NCI-H526 treated with DMSO at 0.1 percent for 48 hours (cell line): ENCODE measurements at places on chromosomes 12 and 14.

GRCh38 chr12:79850610-79851299 is 84.1 kb downstream of the PPP1R12A start:
- no peak for DNase-seq

DNA sequence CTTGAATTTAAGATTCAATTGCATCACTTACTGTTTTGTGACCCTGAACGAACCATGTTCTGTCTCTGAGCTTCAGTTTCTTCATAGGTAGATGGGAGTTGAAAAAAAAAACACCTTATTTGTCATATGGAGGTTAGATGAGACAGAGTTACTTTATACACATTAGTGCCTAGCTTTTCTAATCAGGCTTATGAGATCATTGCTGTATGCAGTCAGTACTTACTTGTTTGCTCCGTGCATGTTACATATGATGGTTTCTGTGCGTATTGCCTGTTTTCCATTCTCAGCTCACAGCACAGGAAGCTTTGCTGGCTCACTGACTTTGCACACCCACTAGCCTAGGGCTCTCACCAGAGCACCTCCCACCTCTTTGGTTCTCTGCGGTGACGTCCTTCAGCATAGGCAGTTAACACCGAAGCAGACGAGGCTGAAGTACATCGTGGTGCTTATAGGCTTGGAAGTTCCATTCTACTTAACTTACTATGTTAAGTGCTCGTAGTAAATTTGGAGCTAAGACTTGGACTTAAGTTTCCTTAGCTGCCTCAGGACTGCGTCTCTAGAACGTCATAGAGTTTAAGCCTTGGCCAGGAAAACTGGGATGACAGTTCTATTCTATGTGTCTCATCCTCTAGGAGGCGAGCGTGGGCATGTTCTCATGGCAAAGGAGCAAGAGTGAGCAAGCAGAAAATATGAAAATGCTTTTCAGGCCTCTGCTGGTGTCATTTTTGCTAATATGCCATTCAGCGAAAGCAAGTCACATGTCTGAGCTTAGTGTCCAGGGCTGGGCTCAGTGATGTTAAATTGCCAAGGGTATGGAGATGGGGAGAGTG is 57.3 kb downstream of the NRXN3 start:
- DNase-seq: peak; percentile 4

GRCh38 chr12:113088971-113089756 is 32.6 kb downstream of the DTX1 start:
- no peak for DNase-seq

DNA sequence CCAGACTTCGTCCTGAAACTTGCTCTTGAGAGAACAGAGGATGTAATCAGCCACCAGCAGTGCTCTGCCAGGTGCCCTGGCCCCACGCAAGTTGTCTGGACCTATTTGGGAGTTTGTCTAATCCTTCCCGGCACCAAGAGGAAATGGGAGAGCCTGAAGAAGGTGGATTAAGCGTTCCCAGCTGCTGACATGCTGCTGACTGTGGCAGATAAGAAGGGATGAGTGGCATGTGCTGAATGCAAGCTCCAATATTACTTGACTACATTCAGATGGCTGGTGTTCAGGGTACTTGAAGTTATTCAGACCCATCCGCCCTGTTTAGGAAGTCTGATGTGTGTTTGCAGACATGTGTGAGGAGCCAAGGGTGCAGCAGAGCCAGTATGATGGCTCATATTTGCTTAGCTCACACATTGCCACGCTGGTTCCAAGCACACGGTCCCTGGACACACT is 440.6 kb upstream of the CCDC196 start:
- DNase-seq: no peak

DNA sequence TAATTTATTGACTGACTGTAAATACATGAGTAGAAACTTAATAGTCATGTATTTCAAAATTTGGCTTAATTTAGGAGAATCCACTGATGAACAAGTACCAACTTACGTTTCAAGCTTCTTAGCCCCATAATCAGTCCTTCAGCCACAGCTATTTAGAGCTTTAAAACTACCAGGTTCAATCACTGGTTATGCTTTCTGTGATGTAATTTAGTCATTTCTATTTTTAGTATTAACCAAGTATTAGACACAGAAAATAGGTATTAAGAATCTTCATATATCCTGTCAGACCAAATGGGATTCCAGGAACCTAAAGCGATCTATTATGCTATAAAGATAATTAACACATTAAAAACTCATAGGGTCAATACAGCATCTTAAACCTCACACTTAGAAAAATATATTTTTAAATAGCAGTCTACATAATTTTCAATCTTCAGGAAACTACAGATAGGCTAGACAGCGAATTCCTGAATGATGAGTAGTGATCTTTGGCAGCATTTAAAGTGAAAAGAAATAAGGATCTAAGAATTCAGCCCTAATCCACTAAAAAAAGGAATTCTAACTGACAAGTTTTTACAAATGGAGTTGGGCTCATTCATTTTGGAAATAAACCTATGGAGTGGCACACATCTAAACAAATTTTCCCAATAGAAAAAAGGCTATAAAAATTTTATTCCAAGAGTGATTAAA is 51.5 kb downstream of the ZC3H14 start:
- DNase-seq: no peak

DNA sequence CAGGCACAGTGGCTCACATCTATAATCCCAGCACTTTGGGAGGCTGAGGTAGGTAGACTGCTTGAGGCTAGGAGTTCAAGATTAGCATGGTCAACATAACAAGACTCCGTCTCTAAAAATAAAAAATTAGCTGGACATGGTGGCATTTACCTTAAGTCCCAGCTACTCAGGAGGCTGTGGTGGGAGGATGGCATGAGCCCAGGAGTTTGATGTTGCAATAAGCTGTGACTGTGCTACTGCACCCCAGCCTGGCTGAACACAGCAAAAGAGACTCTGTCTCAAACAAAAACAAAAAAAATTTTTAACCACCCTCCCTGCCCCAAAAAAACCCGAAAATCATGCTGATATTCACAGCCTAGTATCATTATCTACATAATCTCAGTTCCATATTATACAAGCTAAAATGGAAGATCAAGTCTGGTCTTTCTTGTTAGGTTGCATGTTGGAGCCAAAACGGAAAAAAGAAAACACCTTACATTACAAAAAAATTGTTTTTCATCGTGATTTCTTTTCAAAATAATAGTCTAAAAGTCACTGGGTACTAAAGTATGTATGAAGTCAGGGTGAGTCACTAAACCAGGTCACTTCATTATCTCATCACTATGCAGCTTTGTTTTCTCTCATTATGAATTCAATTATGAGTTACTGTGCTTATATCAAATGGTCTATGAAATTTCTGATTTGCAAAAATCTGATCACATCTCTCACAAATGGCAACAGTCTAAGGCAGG is 13.8 kb downstream of the GXYLT1 start:
- DNase-seq: no peak

DNA sequence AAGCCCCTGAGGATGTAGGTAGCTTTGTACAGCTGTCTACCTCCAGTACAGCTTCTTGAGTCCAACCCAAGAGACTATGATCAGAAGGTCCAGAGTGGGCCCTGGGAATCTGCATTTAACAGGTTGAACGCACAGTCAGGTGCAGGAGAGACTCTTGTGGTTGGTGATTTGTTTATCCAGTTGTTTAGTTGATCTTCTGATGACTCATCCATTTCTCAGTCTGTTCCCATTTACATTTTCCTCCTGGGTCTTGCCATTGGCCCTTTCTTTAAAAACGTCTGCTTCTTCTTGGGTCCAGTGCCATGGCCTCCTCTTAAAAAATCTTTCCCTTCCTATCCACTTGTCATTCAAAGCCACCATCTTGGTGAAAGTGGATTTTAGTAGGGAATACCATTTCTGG is 734.2 kb downstream of the MED13L start:
- DNase-seq: no peak

DNA sequence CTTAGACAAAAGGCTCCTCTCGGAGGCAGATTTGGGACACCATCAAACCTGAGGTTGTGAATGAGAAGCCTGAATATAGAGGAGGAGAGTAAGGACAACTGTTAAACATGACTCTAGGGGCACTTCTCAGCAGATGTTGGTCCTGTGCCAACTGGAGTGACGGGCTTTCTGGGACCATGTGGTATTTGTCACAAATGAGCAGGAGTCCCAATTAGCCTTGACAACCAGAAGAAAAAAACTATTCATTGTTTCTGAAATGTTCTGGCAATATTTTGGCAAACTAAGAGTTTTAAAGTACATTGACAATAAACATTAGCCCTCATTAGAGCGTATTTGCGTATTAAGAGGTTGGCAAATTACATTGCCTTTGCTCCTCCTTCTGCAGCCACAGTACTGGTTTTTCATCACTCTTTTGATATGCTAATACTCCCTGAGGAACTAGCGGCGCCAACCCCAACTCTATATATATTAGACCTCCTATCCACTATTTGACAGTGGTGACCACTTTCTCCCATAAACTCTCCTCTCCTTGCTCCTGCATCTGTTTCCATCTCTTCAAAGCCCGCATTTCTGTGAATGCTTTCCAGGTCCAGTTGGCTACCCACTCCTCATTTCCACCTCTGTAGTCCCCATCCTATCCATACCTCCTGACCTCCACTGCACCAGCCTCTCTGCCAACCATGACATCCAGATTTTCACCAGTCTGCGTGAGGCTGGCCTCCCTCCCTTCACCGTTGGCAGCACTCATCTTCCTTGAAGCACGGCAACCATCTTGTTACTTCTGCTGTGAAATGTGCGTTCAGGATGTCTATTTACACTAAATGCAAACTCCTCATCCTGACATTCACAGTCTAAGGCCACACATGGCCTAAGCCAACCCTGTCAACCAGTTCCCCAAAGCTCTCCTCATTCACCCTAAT is 100.7 kb downstream of the ZFC3H1 start:
- no peak for DNase-seq
